ENCODE measurements at places on chromosomes 3 and 15.

GRCh38 chr3:149494022-149494758 is 19.7 kb downstream of the TM4SF4 start:
- no peak for DNase-seq

DNA sequence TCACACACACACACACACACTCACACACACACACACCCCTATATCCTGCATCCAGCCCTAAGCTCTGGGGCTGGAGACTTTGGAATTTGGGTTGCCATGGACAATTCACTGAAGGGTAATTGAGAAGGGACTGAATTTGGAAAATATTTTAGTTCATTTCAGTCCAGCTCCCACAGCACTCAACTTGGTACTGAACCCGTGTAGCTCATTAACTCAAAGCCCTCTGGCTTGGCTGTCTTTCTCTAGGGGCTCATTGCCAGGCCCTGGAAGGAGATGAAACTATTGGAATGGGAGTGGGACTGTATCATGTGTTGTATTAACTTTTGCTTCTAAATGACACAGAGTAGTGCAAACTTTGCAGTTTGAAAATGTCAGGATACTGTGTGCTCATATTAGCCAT is 157.3 kb downstream of the EPHB1 start:
- no peak for DNase-seq

- DNase-seq = no peak
Measured at GRCh38 chr3:180059356-180059755, 22.6 kb upstream of the PEX5L start.

GRCh38 chr3:113769551-113769950 is 22.7 kb downstream of the ATP6V1A start:
- no peak for DNase-seq

DNA sequence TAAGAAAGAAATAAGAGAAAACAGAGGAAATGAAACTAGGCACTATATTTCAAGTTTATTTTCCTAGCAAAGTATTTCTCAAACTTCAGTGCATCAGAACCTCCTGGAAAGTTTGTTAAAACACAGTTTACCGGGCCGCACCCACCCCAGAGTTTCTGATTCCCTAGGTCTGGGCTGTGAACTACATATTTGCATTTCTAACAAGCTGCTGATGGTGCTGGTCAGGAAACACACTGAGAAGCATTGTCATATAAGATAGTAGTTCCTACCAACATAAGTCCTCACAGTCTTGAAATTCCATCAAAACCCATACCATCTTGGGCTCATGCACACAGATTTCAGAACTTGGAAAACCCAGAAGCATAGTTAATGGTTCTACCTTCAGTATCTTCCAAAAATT is 8.3 kb downstream of the SLC9A9 start:
- no peak for DNase-seq

DNA sequence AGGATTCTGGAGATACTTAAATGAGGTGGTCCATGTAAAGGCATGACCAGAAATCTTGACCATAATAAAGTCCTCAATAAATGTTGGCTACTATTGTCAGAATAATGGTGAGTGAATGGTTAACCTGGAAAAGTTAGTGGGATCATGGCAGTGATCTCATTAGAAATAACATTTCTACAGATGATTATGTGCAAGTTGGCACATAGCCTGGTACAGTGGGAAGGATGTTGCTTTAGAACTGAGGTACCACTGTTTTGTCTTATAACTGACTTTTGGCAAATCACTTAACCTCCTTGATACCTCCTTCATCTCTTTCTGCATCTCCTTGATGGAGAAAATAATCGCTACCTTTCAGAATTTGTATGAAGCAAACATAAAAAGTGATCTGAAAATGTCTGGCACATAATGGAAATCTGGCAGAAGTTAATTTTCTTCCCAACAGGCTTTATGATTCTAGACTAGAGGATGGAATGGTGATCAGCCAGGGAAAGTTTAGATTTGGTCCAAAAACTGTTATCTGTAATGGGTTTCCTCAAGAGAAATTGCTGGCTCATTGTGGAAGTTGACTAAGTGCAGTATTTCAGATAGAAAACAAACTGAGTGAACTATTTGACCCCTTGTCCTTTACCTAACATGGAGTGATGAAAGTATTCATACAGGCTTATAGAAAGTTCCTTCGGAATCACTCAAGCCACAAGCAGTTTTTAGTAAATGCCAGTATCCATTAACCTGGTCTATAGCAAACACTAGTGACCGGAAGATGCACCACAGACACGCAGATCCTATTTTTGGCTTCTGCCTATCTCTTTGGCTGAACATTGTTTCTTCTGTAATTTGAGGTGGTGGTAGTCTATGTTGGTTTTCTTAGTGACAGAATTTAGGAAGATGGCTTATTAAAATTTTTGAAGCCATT is 449.6 kb upstream of the TGFBR2 start:
- no peak for DNase-seq

GRCh38 chr15:48834756-48835155 is 23.9 kb upstream of the CEP152 start:
- DNase-seq = no peak

- no peak for DNase-seq
Measured at GRCh38 chr3:74027121-74027520, 402.4 kb upstream of the PDZRN3 start.

Measured in NCI-H1436 treated with DMSO at 0.1 percent for 48 hours (cell line).